ENCODE measurements at places on chromosomes 2 and 18.

- no peak for DNase-seq
Measured at GRCh38 chr18:58402247-58402646, 226.6 kb downstream of the ALPK2 start.

GRCh38 chr2:69054431-69054830 lies 41.5 kb downstream of the ANTXR1 start:
- no peak for DNase-seq

- no peak for DNase-seq
Measured at GRCh38 chr2:113703386-113704299, 52.8 kb downstream of the SLC35F5 start.

DNA sequence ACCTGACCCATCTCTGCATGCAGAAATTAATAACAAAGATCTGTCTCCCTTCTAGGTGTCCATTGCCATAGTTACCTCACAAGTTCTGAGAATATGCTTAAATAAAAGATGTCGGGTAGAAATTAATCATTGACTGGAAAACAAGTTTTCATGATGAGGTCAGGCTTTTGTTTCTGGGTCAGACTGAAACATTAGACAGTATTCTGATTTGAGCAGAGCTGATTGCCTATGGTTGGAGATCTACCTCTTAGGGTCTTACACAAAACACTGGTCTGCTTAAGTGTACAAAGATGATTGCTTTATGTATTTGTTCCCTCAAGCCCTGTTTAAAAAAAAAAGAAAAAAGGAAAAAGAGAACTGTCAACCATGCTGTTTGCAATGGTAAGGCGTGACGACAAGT lies 956.4 kb downstream of the CPS1 start:
- no peak for DNase-seq

DNA sequence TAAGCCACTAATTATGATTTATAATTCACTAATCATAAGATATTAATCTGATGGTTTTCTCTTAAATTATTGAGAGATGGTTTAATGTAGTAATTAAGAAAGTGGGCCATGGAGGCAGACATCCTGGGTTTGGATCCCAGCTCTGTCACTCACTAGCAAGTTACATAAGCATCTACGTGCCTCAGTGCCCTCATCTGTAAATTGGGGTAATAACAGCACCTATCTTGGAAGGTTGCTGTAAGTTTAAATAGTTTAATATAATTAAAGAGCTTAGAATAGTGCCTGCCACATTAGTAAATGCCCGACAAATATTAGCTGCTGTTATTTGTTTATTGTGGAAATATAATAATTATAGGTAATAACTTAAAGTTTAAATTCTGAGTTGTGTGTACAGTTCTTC lies 30.9 kb downstream of the BABAM2 start:
- no peak for DNase-seq

DNA sequence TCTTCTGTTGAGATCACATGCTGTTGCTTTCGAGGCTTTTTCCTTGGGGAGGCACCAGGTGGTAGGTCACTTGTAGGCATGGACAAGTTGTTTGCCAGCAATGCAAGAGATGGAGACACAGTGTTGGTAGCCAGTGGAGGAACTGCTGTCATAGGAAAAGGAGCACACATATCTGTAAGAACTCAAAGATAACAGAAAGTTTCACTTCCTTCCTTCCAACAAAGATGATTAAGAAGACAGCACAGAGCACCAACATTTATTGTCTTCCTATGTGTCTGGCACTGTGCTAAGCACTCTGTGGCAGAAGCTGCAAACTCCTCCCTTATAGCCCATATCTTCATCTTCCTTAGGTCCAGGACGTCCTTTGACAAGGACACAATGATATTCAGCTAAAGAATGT lies 64.5 kb upstream of the AMMECR1L start:
- no peak for DNase-seq

DNA sequence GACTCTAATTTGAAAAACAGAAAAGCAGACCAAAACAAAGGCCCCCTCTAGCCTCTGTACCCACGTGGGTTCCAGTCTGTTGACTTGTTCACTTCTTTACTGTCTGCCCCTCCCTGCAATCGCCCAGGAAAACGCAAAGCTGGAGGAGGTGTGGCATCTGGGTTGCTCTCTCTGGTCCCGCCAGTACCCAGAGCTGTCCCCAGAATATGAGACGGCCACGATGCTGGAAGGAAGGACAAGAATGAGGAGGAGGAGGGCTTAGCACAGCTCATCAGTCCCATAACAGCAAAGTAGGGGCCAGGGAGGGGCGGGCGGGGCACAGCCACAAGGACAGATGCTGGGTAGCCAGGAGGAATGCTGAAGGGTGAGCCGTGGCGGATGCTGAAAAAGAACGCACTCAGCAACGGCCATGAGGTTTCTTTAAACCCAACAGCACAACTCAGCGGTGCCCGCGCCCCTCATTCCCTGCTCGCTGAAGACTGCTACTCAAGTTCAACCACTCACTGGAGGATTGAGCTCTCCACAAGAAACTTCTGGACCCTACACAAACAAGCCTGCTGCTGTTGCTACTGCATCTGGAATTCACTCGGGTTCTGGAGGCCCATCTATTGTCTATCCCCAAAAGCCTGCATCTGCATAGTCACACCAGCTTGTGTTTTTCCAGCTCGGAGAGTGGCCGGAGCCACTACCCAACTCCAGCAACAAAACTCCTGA lies 187.7 kb downstream of the HDAC4 start:
- no peak for DNase-seq

GRCh38 chr2:9378433-9379390 lies 44.6 kb downstream of the ITGB1BP1 start:
- no peak for DNase-seq

DNA sequence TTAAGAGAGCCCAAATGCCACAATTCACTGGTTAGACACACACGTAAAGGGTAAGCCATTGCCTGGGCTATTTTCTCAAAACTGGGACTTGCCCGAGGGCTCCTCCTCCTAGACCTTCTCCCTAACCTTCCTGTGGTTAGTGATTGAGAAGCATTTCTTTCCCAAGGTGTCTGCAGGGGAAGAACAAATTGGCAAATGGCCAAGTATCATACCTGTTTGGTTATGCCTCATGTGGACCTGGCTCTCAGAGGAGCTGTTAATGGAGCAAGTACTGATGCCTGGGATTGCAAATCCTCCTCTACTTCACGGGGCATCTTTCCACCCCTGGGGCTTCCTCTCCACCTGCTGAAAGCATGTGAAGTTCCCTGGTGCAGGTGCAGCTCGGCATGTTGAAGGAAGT lies 187.5 kb upstream of the CYRIA start:
- DNase-seq: no peak

DNA sequence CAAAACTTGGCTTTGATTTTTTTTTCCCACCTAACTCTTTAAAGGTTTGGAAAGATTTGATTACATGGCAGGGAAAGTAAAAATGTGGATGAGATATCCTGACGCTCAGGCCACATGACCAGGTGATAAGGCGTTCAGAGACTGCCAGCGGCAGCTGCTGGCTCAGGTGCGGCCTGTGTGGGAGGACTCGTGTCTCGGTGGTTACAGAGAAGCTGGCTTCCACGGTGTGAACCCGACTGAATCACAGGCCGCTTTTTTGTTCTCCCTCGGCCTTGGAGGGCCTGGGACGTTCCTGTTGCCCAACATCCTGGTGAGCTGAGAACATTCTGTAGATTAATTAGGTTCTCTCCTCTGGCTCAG lies 124.2 kb upstream of the ZNF516 start:
- no peak for DNase-seq

DNA sequence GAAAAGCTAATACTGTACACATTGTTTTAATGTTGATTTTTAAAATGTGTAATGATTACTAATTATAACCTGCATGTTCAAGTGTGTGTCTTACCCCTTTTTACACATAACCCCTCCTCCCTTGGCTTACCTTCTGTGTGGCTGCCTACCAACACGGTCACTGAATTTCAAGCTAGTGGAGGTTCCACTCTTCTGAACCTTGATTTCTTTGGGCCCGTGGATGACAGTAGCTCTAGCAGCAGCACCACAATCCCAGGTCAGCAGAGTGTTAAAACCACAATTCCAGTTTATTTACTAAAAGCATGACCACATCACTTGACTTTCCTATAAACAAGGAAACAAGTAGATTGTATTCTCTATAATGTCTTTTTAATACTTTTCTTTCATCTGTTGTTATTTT lies 56.9 kb downstream of the AFTPH start:
- no peak for DNase-seq

DNA sequence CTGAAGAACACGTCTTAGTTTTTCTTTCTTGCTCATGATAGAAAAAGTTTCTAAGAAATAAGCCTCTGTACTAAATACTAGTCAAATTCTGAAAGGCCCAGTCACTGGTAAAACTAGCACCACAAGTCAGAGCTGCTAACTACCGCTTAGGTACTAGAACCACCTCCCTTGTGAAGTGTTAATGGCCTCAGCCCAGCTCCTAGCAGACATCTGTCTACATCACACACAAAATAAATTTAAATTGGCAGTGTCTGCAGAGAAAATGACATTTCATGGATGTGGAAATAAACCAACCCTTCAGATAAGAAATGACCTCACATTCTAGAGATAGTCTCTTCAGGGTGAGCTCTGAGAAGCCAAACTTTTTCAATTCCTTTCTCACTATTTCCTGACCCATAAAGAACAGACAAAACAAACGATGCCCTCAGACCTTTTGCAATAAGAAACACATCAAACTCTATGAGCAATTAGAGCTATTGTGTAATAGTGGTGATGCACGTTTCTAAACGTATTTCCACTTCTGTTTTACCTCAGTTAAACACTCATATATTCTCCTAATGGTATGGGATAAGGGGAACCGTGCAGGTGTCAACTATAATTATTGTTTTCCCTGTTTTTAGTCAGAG lies 70.3 kb upstream of the DSG1 start:
- no peak for DNase-seq

DNA sequence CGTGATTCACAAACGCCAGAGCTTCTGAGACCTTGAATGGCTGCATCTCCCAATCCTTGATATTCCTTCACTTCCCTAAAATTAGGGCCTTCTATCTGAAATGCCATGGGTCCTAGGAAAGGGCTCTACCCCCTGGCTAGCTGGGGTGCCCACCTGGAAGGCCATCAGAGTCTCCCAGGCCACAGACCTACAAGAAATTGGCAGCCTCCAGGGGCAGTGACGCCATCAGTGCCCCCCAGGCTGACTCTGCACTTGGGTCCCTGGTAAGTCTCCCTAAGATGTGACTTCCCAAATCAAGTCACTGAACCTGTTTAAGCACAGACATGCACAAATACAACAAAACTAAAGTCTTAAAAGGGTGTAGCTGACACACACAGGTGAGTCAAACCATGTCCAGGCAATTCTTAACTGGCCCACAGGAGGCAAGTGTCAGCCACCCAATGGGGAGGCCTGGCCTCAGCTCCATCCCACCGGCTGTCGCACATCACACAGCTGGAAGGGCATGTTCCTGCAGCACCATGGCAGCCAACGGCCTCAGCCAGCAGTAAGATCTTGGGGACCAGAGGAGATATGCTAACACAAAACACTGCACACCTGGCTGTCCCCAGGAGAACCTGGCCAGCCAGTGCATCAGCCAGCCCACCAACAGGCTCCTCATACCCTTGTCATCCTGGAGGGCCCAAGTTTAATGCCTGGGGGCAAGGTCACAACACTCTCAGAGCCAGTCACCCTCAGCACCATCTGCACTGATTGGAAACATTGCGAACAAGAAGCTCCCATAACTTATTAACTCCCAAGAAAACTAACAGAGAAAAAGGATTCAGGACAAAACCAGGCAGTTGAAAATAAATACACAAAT lies 5.2 kb downstream of the PARD6G start:
- DNase-seq: no peak

DNA sequence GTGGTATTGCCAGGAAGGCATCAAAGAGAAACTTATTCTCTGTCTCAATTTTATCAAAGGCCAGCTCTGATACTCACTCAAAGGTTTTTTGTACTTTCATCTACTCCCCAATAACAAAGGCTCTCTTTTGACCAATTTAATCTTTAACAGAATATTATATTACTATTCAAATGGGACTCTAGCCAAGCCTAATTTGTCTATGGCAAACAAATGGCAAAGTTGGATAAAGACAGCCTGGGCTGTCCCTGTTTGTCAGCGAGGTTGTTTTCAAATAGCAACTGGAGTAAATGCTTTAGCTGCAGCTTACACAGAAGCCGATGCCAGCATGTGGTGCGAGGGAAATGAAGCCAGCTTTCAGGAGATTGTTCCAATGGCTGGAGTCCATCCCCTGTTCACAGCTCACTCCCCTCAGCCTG lies 80.1 kb upstream of the CTNNA2 start:
- no peak for DNase-seq

DNA sequence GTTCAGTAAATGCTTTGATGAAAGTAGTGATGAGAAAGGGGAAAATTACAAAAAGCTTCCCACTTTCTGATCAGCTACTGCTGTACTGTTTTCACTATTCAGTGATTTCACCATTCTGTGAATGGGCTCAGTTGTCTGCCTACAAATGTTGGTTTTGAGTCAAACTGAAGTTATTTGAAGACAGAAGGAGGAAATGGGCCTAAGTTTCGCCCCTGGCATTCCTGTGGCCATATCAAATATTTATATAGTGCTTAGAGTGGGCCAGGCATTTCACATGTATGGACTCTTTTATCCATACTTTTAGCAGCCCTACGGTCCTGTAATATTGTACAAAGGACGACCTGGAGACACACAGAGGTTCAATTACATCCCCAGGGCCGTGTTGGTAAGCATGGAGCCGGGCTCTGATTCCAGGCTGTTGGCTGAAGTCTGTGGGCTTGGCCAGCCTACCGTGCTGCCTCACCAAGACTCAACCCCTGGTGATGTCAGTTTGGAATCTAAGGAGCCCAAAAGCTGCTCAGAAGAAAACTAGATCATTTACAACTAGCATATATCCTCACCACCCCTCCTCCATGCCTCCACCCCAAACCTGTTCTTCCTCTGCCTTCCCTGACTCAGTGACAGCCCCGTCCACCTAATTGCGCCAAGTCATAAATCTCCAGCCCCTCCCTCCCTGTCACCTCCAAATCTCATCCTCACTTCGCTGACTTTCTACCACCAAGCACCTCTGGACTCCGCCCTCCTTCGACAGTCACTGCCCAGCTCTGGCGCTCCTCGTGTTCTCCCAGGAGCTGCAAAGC lies 10.1 kb upstream of the GRHL1 start:
- DNase-seq: peak; percentile 96
